ENCODE measurements at places on chromosomes 3 and 15. TPM values are rescaled to one million over a fixed set of nuclear protein-coding genes. Genes with fewer than 3 reads are reported as not detected.

The FANCD2OS gene
- not detected for total RNA-seq

The MAGEL2 gene
- total RNA-seq, result not detected

The CLRN1 gene
- total RNA-seq, result not detected

The FSIP1 gene
- total RNA-seq, result 0.48 TPM

The GOLGA8H gene
- not detected for total RNA-seq

The CIP2A gene
- total RNA-seq, result 16.2 TPM

The TUSC7 gene
- not detected for total RNA-seq

The SMCO1 gene
- not detected for total RNA-seq

The NSUN3 gene
- total RNA-seq, result 21.5 TPM

The TRIM71 gene
- not detected for total RNA-seq

The CLDN1 gene
- total RNA-seq, result 14.2 TPM

The SV2B gene
- not detected for total RNA-seq

- no peak for DNase-seq
Observed at GRCh38 chr3:108661699-108662098, 72.2 kb downstream of the DZIP3 start.

GRCh38 chr3:173140986-173141385 is at the start of gene SPATA16:
Gene SPATA16, minus strand, starts transcription at chr3:173141235. Its CDS starts 23,504 bp downstream, at chr3:173117731.
- DNase-seq, result no peak

GRCh38 chr3:71710906-71711494 is 14.2 kb downstream of the EIF4E3 start:
- peak; percentile 41 for DNase-seq

- DNase-seq, result no peak
Observed at GRCh38 chr3:3734881-3735280, 64.3 kb upstream of the LRRN1 start.

DNA sequence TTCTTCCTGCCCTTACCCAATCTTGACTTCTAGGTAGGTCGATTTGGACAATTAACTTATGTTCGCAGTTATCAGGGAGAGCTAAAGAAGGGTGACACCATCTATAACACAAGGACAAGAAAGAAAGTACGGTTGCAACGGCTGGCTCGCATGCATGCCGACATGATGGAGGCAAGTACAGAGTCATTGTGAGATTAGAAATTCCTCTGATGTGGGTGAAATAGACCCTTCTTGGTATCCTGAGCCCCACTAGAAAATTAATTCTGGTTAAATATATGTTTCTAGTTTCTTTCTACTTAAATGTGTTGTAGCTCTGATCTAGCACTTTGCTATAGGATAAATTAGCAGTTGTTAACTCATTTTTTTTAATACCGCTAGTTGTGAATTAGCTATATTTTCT is 13.6 kb downstream of the LXN start:
- no peak for DNase-seq

GRCh38 chr3:195692781-195693427 is 27.9 kb upstream of the MUC20 start:
- DNase-seq, result no peak

GRCh38 chr15:69104050-69104750 is 56.2 kb upstream of the GLCE start:
- no peak for DNase-seq

GRCh38 chr15:75023872-75024636 is 664 bp downstream of the PPCDC start:
- DNase-seq, result peak; percentile 61

- DNase-seq, result no peak
Observed at GRCh38 chr15:29688506-29689286, 133.6 kb downstream of the TJP1 start.

GRCh38 chr3:185341616-185342458 is 21.1 kb upstream of the MAP3K13 start:
- no peak for DNase-seq

DNA sequence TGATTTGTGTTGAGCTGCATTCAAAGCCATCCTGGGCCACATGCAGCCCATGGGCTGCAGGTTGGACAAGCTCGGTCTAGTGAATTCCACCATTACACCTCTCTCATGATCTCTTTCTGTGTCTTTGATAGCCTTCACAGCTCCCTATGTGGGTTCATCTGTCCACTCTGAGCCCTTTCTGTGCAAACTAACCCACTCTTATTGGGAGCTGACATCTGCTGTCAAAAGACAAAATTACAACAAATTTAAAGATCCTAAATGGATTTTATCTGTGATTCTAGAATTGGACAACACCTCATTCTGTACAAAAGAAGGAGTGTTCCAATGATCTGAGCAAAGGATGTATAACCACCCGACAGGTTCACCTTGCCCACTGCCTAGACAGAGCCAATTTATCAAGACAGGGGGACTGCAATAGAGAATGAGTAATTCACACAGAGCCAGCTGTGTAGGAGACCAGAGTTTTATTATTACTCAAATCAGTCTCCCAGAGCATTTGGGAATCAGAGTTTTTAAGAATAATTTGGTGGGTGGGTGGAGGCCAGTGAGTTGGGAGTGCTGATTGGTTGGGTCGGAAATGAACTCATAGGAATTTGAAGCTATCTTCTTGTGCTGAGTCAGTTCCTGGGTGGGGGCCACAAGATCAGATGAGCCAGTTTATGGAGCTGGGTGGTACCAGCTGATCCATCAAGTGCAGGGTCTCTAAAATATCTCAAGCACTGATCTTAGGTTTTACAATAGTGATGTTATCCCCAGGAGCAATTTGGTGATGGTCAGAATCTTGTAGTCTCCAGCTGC is 2.6 kb upstream of the XYLB start:
- DNase-seq, result no peak

DNA sequence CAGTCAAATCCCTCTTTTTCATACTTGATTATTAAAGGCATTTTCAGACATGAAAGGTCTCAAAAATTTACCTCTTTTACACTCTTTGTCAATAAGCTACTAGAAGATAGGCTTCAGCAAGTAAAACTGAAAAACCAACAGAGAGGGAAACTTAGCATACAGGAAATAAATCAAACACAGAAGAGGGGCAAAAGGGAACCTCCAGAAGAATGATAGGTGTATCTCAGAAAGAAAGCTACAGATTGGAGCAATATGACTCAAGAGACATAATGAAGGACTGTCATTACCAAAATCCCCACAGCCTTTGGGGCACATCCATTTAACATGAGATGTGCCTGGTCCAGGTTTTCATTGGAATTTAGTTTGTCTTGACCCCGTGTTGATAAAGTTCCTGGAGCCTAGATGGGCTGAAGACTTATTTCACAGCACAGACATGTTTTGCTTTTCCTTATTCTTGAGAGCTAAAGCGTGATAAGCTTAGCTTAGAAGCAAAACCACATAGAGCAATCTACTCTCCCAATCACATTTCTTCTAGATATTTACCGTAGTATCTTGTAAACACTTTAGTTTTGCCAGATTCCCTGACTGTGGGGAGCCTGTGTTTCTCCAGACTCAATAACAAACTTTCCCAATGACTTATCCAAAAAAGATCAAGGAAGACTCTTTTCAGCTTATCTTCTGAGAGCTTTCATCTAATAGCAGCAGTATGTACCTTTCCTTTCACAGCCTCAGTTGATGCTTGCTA is 11.7 kb downstream of the LRRFIP2 start:
- DNase-seq, result no peak

DNA sequence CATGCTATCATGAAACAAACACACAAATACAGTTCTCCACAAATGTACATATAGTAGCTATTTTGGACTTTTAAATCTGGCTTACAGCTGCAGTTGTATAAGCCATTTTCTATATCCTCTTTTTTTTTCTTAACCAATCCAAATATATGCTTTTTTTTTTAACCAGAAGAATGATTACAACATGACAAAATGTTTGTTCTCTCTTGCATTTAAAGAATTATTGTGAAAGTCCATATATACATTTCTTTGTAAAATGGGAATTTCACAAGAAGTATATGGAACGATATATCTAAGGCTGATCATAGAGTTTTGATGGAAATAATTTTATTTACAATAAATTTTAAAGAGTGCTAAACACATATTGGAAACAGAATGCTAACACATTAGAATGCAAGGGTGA is 95.6 kb downstream of the CD200R1L start:
- no peak for DNase-seq

GRCh38 chr3:141306922-141307321 is 61.4 kb upstream of the ZBTB38 start:
- DNase-seq, result no peak

GRCh38 chr15:31828594-31828993 is 201.7 kb upstream of the CHRNA7 start:
- DNase-seq, result no peak

- no peak for DNase-seq
Observed at GRCh38 chr3:129564981-129565644, 22.1 kb downstream of the H1-8 start.

DNA sequence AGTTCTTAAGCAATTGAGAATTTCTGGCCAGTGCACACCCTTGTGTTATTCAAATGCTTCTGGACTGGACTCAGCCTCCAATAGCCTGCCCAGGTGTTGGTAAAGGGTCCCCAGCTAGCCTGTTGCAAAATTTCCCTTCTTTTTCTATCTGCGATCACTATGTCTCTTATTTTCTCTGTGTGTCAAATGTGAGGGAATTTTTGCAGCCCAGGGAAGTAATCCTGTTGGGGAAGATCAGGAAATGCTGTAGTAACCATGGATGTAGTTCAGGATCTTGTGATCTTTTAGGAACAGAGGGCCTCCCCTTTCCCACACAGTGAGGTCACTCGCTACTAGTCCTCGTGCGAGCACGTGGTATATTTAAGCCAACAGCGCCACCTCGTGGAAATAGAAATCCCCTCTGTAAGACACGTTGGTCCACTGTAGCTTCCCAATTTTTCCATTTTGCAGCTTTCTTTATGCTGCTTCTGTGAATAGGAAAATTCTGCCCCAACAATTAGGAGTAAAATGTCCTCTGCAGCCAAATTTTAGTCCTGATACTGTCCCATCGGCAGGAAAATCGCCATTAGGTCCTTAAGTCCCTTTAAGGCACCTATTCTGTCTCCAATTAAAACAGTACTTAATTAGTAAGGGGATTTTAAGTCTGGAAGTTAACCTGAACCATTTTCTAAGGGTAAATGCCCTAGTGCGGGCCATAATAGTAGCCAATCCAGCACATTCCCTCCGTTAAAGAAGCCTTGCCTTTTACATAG is 4.0 kb upstream of the SMCO1 start:
- peak; percentile 94 for DNase-seq

- DNase-seq, result no peak
Observed at GRCh38 chr15:67085818-67086636, 20.6 kb downstream of the SMAD3 start.

- no peak for DNase-seq
Observed at GRCh38 chr3:81823882-81824395, 62.5 kb upstream of the GBE1 start.

GRCh38 chr15:79222808-79223207 is 59.7 kb upstream of the ANKRD34C start:
- no peak for DNase-seq

DNA sequence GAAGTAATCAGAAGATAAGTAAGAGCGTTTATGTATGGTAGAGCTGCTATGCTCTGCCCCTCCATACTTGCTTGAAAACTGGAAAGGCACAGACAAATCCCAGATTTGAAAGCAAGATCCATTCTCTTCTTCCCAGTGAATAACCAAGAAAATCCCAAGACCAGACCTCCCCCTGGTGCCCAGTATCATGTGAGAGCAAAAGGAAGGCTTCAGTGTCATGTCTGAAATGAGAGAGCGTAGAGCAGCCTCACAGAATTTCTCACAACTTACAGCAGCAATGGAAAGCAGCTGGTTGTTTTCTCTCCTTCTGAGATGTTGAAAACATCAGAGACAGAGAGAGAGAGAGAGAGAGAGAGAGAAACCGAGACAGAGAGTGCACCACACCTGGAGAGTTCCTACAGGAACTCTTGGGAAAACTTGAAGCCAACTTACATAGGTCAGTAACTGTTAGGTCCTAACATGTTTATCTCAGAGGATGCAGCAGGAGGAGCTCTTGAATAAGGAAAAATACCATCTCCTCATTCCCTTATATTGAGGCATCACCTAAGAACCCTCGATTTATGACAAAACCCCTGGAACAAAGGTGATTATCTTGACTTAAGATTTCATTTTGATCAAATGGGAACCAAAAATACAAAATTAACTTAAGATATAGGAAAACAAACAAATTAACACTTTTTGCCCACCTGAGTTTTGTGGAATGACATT is 273.3 kb downstream of the NSUN3 start:
- DNase-seq, result peak; percentile 80

GRCh38 chr3:133578548-133579191 is 5.2 kb downstream of the CDV3 start:
- peak; percentile 71 for DNase-seq

GRCh38 chr15:38674448-38674847 is 109.8 kb upstream of the RASGRP1 start:
- no peak for DNase-seq

DNA sequence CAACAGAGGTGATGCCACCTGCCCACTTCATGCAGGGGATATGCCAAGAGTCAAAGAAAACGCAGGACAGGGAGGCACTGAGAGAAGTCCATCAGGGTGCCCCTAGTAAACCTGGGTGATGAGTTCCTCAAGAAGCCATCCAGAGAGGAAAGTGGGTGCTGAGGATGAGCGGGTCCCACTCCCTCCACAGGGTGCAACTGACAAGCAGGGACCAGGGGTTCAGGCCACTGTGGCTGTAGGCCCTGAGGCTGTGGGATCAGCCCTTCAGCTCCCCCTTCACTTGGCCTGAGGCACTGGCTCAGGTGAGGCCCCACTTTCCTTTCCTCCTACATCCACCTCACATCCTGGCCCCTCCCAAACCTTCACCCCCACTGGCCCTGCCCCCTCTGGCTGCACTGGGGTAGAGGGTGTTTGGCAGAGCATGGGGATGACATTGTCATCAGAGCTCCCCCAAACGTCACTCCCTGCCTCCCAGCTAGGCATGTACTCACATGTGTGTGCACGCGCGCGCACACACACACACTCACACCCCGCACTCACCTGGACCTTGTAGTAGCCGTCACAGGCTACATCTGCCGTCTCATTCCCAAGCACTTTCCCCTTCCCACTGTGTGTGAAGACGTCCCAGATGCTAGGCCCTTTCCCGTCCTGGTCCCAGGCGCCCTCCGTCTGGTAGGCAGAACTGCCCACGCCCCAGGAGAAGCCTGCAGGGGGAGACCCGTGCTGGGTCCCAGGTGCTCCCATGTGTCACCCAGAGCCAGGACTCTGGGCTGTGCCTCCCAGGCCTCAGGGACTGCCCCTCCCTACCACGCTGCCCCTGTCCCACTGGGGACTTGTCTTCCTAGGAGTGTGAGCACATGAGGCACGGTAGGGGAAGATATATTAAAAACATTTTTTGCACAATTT is 1.4 kb downstream of the LCTL start:
- DNase-seq, result no peak

- no peak for DNase-seq
Observed at GRCh38 chr3:174436367-174436766, 422.8 kb upstream of the NAALADL2 start.

GRCh38 chr3:196454935-196455334 is 22.7 kb upstream of the UBXN7 start:
- no peak for DNase-seq
